Activated CD4-positive, alpha-beta T cell treated with anti-CD3 and anti-CD28 coated beads, Interleukin-2, Interleukin-4, amounts not matched to agents 100 ng/mL and 50 ng/mL, durations not matched to agents 16 hours and 8 hours (primary cell): ENCODE measurements at places on chromosomes 5 and 9.

DNA sequence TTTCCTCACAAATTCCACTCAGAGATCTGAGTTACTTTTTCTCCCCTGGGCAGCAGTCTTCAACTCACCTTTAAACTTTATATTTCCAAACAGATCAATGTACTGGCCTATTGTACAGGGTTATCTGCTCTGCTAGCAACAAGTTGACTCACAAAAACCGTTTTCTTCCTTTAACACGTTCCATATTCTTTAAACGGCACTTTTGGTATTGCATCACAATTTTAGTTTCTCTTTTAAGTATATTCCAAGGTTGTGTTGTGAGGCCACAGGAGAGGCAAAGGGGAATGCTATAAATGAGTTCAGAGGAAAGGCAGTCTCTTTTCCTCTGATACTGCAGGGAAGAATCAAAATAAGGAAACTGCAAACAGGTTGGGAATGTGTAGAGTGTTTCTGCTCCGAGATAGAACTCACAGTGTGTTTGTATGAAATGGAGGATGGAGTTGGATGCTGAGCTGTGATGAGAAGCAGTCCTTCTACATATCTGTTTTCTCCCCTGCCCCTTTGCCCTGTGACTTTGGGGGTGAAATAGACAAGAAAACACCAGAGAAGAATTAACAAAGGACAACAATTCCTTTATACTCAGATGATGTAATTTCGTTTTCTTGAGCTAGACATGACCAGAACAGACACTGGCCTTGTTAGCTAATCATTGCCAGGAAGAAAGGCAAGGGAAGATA lies 9.9 kb upstream of the ALDOB start:
- no peak for DNase-seq

- peak; percentile 34 for DNase-seq
These were observed 29.6 kb upstream of the UBAC1 start for GRCh38 chr9:135990468-135991429.

GRCh38 chr5:116577064-116577788 lies 2.6 kb upstream of the SEMA6A start:
- DNase-seq: peak; percentile 21

- no peak for DNase-seq
These were observed 525.2 kb downstream of the AGTPBP1 start for GRCh38 chr9:85216601-85217000.

- no peak for DNase-seq
These were observed 7.4 kb upstream of the CCDC187 start for GRCh38 chr9:136311051-136312008.

DNA sequence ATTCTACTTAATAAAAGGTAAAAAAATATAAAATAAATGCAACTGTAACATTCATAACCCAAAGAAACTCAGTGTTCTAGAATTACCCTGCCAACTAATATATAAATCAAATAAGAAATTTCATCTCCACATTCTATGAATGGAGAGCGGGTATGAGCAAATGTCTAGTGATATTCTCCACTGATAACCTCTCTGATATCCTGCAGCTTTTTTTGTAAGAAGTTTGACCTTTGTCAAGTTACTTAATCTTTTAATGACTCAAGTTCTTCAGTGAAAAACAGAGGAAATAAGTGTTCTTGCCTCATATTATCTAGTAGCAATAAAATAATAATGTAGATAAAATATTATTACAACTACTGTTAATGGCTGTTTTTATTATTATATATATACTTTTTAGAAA lies 1275.6 kb upstream of the CDH9 start:
- no peak for DNase-seq

- no peak for DNase-seq
These were observed 3.1 kb downstream of the IER5L start for GRCh38 chr9:129174724-129175514.

DNA sequence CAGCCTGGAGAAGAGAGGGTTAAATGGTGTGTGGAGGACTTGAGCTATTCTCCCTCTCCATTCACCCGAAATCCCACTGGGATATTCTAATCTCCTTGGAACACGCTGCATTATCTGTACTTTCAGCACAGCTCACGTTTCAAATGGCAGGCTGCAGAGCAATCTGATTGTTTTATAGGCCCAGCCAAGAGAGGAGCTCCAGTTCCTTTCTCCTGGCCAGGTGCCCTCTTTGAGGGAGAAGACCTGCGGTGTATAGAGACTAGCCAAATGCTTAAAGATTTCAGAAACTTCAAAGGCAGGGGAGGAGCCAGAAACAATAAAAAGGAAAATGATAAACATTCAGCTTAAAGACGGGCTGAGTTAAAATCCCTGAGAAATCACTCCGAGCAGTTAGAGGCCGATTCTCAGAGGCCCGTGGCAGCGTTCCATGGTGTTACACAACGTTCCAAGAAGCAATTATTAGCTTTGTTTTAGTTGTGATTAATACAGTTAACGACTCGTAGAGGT lies 564.0 kb upstream of the KLF4 start:
- no peak for DNase-seq

DNA sequence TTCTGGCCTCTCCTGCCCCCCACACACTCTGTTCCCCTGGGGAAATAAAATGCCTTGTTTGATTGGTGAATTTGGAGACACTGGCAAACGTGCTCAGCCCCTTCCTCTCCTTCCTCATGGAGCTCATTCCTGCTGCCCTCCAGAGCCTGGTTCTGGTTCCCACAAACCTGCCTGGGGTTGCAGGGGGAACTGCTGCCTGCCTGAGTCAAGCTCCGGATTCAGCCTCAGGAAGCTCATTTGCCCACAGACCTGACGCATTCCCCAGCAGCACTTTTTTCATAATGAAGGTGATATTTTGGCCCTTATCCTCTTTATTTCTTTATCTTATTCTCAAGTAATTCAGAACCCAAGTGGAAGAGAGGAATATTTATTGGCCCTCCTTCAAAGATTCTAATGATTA lies 140.5 kb downstream of the TTLL11 start:
- no peak for DNase-seq

DNA sequence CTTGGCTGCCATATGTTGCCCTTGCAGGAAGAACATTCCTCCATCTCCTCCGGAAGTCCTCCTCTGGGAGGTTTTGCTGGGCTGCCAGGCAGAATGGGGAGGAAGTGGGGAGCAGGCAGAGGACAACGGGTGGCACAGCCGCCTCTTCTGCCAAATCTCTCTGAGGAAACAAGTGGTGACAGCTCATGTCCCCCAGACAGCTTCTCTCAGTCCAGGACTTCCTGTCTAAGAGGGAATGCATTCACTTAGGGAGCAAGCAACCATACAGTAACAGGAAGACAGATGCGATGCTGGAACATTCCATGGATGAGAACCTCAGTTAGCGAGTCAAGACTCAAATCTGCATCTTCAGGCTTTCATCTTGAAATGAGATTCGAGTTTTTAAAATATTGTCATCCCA lies 701.0 kb downstream of the SEMA5A start:
- DNase-seq: no peak

GRCh38 chr5:17132444-17133083 lies 84.9 kb upstream of the BASP1 start:
- DNase-seq: peak; percentile 27

DNA sequence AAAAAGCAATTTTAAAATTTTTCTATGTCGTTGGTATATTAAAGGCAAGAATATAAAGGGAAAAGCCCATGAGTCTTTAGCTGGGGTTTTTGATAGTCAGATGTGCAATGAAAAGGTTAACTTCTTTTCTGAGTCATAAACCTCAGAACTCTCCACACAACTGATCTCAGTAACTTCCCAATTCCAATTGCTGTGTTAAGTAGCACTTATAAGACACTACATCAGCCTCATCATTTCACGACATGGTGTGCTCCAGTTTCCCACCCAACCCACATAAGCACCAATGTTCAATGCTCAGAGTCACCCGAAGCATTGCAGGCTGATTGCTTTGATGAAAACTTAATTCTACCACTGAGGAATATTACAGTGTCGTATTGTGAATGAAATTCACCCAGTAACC lies 155.8 kb downstream of the TSSK1B start:
- peak; percentile 24 for DNase-seq

DNA sequence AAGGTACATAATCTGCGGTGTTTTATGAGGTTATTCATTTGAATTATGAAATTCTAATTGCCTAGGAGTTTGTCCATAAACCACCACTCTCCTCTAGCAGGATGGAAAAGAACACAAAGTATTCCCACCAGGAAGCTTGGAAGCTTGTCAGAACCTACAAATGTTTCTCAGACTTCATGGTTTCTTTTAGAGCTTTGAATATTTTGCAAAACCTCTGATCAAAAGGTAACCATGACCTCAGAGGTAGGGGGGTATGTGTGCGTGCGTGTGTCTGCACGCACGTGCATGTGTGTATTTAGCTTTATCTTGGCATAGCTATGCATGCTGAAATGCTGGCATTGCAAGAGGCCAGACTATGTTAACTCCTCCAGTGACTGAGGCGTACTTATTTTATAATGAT lies 847.0 kb downstream of the TLE1 start:
- DNase-seq: no peak

DNA sequence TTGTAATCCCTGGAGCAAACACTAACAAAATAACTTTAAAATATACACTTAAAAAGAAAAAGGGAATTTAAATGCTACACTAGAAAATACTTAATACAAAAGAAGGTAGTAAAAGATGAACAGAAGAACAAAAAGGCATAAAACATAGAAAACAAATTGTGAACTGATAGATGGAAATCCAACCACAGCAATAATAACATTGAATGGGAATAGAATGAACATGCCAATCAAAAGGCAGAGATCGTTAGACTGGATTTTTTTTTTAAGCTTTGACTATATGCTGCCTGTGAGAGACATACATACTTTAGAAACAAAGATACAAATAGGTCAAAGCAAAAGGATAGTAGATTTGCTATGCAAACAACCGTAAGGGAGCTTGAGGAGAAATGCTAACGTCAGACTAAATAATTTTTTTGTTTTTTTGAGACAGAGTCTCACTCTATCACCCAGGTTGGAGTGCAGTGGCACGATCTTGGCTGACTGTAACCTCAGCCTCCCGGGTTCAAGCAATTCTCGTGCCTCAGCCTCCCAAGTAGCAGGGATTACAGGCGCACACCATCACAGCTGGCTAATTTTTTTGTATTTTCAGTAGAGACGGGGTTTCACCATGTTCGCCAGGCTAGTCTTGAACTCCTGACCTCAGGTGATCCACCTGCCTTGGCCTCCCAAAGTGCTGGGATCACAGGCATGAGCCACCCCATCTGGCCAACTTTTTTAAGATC lies 6.5 kb downstream of the ABO start:
- DNase-seq: no peak

- no peak for DNase-seq
These were observed 75.4 kb downstream of the STK32A start for GRCh38 chr5:147310059-147310704.

DNA sequence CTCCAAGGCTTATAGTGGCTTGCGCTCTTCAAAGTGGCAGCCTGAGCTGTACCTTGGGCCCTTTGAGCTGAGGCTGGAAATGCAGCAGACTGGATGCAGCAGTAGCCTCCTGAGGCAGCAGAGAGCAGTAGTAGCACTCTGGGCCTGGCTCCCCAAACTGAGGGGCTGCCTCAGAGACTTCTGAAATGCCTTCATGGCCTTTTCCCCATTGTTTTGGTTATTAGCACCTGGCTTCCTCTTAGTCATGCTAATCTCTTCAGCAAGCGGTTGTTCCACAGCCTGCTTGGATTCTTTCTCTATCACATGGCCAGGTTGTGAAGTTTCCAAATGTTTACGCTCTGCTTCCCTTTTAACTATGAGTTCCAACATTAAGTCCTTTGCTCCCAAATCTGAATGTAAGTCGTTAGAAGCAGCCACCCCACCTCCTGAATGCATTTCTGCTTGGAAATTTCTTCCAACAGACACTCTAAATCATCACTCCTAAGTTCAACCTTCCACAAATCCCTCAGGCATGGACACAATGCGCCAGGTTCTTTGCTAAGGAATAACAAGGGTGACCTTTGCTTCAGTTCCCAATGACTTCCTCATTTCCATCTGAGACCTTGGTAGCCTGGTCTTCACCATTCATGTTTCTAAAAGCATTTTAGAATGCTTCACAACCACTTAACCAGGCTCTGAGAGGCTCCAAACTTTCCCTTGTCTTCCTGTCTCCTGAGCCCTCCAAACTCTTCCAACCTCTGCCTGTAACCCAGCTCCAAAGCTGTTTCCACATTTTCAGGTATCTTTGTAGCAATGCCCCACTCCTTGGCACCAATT lies 145.8 kb downstream of the ZDHHC21 start:
- no peak for DNase-seq

GRCh38 chr5:139150367-139150999 lies 47.7 kb downstream of the SIL1 start:
- no peak for DNase-seq

- no peak for DNase-seq
These were observed 13.6 kb upstream of the MTMR12 start for GRCh38 chr5:32326216-32326772.

- DNase-seq: no peak
These were observed 7.6 kb upstream of the FAM240B start for GRCh38 chr9:38727497-38728001.

DNA sequence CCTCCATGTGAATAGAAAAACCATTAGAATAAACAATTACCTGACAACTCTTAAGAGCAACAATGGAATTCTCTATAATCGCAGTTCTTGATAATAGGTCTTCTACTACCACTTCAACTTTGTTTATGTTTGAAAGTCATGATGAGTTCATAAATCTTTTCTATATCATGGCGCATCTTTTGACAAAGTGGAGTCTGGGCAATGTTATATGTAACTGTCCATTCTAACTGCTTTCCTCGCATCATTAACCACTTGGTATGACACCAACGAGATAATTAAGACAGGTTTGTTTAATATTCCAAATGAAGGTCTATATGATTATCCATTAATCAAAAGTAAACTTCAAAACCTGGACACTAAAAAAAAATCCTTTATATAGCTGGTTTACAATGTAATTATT lies 272.0 kb downstream of the DENND1A start:
- no peak for DNase-seq

DNA sequence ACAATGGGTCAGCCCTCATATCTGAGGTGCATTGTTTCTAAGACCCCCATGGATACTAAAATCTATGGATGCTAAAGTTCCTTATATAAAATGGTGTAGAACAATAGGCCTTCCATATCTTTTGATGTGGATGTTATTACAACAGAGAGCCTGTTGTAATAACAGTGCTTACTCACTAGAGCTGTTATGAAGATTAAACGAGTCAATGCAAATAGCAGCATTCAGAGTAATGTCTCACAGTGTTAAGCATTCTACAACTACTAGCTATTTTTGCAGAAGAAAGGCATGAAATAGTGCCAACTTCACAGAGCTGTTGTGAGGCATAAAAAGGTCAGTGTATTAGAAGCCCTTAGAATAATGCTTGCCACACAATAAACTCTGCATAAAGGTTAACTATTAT lies 13.0 kb downstream of the CHSY3 start:
- no peak for DNase-seq

GRCh38 chr9:120729791-120730241 lies 15.5 kb upstream of the MEGF9 start:
- no peak for DNase-seq

DNA sequence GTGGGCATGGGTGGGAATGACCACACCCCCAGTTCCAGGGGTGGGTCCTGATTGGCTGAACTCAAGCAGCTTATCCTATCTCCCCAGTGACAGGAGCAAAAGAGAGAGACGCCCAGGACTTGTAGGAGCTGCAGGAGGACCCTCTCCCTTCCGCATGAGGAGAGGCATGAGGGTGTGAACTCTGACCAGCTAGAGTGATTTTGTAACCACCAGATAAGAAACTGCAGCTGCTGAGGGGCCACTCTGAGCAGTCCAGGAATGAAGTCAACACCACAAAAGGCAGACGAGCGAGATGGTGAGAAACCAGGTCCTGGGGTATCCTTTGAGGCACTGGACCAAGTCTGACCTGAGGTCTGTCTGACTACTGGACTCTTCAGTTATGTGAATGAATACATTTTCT lies 521.9 kb downstream of the BNC2 start:
- no peak for DNase-seq

GRCh38 chr5:144002876-144003275 lies 167.6 kb downstream of the YIPF5 start:
- DNase-seq: no peak
